Stimulated activated CD8-positive, alpha-beta memory T cell treated with anti-CD3 and anti-CD28 coated beads, Interleukin-4, amount 100 ng/mL, for 4 hours (primary cell): ENCODE measurements at places on chromosomes 2 and 18.

DNA sequence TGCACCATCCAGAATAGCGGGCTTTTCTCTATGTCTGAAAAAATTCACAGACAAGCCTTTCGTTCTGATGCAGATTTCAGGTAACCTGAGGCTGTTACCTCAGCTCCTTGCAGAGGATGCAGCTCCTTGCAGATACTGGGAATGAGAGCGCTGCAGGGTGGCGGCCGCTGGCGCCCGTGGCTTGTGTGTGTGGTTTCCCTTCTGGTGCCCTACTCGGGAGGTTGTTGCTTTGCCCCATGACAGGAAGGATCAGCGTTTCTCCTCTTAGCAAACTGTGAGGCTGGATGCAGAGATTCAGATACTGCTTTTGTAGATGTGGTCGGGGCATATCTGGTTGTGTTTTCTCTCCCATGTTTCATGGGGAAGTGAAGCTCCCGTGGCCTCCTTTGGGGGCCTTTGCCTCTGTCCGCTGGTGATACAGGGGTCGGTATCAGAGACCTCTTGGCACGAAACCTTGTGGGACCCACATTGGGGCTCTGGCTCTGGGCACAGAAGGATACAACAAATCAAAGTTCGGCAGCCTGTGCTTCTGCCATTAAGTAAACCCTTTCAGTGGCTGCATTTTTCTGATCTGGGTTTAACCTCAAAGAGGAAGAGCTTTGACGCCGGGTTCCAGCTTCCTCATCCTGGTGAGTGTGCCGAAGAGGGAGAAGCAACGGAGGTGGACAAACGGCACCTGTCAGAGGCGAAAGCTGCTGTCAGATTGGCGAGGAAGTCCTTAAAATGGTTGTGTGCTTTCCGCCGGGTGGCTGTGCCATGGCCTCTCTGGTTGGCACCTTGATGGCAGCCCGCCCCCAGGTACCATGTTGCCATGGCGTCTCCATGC lies 127.8 kb downstream of the MBP start:
- DNase-seq: no peak

GRCh38 chr18:64082054-64082453 lies 66.8 kb downstream of the LINC00305 start:
- no peak for DNase-seq

DNA sequence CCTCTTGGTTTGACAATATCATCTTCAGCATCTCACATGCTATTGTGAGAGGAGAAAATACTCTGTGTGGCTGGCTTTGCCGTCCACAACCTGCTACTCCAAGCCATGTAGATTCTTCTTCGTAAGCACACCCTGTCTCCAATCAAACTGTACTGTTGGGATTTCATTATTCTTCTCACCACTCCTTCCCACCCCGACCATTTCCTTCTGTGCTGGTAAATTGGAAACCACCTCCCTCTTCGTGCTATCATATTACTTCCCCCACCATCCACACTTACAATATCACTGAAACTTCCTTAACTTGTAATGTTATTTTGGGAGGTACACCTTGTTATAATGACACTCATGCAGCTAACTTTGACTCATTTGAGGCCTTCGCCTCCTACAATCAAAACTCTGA lies 3.2 kb upstream of the AGXT start:
- no peak for DNase-seq

DNA sequence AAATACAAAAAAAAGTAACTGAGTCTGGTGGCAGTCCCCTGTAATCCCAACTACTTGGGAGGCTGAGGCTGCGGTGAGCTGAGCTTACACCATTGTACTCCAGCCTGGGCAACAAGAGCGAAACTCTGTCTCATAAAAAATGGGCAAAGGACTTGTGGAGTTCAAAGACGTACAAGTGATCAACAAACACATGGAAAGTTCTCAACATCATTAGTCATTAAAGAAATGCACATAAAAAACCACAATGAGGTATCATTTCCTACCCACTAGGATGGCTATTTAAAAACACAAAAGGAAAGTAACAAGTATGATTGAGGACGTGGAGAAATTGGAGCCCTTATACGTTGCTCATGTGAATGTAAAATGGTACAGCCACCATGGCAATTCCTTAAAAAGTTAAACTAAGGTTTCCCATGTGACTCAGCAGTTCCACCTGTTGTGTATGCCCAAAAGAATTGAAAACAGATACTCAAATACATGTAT lies 52.3 kb downstream of the RAB10 start:
- DNase-seq: no peak

DNA sequence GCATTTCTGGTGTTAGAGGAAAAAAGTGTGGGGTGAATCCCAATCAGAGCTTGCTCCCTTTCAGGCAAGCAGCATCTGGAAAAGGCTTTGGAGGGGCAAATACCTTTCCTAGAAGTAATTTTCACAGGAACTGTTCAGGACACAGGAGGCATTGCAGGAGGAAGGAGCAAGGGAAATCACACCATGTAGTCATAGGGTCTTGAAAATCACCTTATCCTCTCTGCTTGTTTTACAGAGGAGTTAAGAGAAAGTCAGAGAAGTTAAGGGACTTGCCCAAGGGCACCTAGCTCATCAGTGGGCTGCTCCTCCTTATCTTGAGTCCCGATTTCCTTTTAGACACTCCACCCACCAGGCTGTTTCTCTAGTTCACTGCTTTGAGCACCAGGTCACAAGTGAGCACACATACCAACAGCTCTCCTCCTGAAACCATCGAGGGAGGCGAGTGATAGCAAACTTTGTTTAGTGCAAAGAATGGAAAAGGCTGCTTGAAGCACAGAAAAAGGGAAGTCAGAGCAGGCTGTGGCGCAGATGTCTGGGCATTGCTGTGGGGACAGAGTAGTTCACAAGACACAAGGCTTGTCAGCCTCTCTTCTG lies 89.2 kb upstream of the CXCR4 start:
- DNase-seq: no peak

- DNase-seq: no peak
These were observed 109.1 kb upstream of the RMDN2 start for GRCh38 chr2:37816036-37816435.

DNA sequence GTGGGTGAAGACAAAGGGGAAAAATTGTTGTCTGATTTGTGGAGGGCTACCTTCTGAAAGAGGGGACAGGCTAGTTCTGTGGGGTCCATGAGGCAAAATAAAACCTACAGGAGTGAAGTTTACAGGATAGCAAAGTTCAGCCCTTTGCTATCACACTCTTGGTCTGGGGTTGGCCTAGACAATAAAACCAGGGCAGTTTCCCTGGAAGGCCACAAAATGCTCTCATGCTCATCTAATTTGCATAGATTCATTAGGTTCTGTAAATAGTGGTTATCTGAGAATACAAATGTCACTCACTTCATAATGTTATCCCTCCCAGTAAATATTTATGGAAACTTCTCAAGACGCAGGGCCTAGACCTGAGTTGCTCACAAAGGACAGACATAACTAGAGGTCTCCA lies 63.6 kb downstream of the INSIG2 start:
- DNase-seq: no peak

DNA sequence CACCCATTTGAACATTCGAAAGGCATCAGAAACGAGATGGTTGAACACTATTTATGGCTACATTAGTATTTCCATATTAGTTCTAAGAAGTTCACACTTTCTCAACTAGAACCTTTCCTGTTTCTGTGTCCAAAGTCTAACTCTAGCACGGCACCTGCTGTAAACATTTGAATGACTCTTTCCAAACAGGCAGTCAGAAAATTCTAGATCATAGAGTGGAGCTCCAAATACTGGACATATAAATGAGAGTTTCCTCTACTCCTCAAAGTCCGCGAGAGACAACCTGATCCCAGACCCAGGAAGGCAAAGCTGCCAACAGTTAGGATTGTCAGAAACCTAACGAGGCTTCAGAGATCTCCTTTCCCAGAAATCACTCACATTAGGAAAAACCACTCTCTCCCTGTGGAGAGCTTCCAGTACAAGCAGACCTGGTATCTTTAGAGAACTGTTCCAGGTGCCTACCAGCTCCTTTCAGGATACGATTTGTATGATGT lies 10.6 kb downstream of the RND3 start:
- no peak for DNase-seq

DNA sequence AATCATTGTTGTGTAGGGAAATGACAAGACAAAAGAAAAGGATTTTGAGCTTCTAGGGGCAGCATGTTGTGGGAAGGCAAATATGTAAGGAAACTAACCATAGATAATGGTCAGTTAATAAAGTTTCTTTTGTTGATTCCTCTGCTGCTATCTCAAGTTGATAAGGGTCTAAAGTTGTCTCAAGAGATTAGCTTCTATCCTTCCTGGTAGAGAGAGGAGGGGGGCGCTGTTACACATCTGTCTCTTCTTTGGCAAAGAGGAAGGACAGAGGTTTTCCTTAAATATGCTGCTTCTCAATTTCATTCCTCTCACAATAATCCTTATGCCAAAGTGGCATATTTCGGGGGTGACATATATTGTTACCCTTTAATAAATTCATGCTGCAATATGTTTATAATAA lies 944.0 kb downstream of the DPP10 start:
- no peak for DNase-seq

DNA sequence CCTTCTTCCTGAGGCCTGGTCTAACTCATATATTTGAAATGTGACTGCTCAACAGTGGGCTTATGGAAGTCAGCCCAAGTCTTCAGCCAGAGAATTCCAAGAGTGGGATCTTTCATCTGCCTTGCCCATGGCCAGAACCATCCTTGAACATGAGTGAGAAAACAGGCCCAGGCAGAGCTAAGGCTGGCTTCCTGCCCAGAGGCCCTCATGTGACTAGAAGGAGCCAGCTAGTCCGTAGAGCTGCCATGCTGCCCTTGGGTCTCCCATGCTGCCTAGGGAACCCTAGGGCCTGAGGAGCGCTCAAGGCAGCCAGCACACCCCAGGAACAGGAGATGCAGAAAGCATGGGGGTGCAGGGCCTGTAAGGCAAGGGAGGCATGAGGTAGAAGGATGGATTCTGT lies 203.6 kb downstream of the FHOD3 start:
- no peak for DNase-seq

GRCh38 chr18:48623468-48624235 lies 84.8 kb downstream of the CTIF start:
- no peak for DNase-seq

- DNase-seq: no peak
These were observed 602.9 kb downstream of the NYAP2 start for GRCh38 chr2:226002438-226002837.

DNA sequence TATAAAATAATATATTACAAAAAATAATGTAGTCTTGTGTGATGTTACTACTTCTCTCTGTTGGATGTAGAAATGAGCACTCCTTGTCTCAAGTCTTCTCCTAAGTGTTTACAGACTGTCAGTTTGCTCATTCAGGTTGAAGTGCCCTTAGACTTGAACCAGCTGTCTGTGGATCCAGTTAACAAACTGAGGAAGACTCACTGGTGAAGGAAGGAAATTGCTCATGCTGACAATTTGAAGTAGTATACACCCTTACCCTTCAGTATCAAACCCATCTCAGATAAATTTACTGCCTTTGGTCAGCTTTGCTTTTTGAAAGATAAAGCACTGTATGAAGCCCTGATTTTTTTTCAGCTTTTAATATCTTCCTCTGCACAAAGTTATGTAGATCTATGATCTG lies 854.2 kb upstream of the ZEB2 start:
- no peak for DNase-seq

GRCh38 chr2:225171350-225171749 lies 129.1 kb upstream of the DOCK10 start:
- DNase-seq: no peak

GRCh38 chr18:68985172-68985820 lies 187.4 kb downstream of the CCDC102B start:
- DNase-seq: no peak

DNA sequence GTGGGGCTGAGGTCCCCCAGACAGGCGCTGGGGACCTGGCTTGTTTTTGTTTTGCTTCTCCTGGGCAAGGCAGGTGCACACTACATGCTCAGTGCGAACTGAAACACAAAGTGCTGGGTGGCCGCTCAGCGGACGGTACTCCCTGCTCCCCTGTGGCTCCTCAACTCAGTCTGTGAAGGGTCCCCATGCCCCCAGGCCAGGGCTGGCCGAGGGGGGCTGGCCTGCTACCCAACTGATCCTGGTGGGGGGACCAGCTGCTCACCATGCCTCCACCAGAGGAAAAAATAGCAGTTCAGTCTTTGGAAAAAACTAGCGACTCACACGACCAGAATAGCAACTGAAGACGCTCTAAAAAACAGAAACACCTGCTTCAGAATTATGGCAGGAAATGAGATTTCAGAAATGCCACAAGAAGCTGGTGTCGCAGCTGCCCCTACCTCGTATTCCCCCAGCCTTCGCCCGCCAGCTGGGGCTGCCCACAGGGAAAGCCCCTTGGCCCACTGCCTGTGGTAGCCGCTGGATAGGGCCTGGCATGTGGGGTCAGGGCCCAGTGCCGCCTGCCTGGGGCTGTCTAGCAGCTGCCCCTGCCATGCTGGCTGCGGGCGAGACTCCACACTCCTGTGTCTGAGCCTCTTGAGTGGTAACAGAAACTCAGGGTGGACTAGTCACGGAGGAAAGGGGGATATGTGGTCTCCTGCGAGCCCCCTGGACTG lies 43.7 kb downstream of the MEX3C start:
- DNase-seq: peak; percentile 11

GRCh38 chr2:72952110-72952823 lies 34.9 kb downstream of the EMX1 start:
- DNase-seq: no peak

GRCh38 chr18:58578321-58578720 lies 50.6 kb downstream of the ALPK2 start:
- DNase-seq: no peak

DNA sequence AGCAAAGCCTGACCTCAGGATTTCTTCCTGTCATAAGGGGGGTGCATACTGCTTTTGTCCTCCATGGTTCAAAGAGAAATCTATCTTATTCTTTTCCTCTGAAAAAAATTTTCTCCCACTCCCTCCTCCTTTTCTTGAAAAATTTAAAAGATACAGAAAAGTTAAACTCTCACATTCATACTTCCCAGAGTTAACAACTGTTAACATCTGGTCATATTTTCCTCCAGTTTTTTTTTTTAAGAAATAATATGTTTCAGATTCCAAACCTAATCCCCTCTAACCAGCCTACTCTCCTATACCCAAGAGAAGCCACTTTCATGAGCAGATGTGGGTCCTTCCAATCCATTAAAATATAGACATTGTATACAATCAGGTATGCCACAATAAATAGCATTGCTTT lies 378.9 kb upstream of the HNRNPA3 start:
- DNase-seq: no peak

DNA sequence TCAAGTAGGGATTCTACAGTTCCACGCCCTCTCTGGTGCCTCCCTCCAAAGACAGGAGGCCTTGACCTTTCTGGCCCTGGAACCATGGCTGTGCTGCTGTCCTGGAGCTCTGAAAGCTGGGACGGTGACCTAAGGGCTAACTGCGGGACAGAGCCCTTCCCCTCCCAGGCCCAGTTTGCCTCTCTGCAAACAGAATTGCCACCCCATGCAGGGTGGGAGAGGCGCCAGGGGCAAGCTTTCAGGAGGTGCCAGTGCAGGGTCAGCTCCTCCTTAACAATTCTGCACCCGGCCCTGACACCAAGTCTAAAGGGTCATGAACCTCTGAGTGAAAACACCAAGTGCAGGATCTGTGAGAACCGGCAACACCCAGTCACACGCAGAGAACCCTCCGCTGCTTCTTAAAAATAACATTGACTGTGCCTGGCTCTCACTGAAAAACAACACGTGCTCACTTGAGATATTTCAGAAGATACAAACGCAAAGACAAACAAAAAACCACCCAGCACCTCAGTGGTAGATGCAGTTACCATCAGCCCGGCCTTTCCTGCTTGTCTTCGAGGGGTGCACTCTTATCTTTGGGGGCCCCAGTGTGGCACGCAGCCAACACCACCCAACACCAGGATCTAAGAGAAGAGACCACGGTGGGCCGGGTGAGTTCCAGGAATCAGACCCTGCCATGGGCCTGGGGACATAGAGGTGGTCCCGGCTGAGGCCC lies 1.1 kb upstream of the SNED1 start:
- DNase-seq: no peak
